ENCODE measurements at places on chromosomes 6 and 20.

- DNase-seq, result no peak
These were observed 91.9 kb upstream of the NXT1 start for GRCh38 chr20:23258747-23259121.

DNA sequence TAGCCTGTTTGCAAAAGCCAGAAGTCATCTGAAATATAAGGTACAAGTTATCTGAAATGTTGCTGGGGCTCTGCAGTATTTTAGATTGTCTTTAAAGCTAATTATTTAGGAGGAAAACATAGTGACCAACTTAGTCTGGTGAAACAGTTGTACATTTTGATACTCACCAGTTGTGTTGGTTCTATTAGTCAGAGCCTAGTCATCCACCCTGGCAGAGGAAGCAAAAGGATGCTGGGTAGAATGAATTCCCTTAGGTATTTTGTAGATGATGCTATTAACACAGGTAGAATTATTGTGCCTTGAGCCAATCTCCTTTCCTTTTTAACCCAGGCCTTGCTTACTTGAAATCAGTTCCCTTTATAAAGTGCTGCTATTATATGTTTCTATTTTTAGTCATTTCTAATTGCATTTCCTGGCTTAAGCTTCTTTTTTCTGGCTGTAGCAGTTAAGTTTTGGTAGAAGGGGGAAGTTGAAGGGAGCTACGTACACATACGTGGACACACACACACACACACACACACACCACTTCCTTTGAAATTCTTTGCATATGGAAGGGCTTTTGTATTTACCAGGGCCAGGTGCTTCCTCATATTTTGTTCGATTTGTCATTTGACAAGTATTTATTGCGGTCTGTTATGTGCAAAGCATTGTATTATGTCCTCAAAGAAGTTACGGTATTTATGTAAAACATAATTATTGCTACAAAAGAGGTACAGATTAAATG lies 82.4 kb downstream of the RTN4IP1 start:
- no peak for DNase-seq

DNA sequence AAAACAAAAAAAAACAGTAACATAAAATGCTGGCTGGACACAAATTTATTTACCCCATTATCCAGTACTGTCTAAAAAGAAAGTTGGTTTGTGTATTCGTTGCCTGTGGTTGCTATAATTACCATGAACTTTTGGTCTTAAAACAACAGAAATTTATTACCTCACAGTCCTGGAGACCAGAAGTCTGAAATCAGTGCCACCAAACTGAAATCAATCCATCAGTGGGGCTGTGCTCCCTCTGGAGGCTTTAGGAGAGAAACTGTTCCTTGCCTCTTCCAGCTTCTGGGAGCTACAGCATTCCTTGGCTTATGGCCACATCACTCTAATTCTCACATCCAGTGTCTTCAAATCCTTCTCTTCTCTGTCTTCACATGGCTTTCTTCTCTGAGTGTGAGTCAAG lies 79.4 kb downstream of the SNX5 start:
- no peak for DNase-seq

DNA sequence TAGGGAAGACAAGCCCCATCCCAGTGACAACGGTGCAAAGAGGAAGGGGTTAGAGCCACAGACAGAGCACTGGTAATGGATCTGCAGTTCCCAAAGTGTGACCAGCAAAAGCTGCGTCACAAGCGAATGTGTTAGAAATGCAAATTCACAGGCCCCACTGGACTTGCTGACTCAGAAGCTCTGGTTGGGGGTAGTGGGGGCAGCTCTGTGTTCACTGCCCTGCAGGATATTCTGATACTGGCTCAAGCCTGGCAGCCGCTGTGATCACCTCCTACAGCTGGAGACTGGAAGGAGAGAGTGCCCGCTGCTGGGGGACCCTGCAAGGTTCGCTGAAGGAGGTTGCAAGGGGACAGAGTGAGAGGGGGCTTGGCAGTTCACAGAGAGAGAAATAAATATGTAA lies 179.7 kb upstream of the CDH4 start:
- no peak for DNase-seq

DNA sequence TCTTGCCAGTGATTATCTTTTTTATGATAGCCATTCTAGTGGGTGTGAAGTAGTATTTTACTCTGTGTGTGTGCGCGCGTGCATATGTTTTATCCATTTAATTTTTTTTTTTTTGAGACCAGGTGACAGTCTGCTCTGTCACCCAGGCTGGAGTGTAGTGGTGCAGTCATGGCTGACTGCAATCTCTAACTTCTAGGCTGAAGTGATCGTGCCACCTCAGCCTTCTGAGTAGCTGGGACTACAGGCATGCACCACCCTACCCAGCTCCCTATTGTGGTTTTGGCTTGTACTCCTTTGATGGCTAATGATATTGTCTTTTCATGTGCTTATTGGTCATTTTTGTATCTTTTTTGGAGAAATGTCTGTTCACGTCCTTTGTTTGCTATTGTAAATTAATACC lies 33.3 kb downstream of the ITCH start:
- DNase-seq, result no peak

- DNase-seq, result no peak
These were observed 85.4 kb upstream of the HCRTR2 start for GRCh38 chr6:55088902-55089301.

DNA sequence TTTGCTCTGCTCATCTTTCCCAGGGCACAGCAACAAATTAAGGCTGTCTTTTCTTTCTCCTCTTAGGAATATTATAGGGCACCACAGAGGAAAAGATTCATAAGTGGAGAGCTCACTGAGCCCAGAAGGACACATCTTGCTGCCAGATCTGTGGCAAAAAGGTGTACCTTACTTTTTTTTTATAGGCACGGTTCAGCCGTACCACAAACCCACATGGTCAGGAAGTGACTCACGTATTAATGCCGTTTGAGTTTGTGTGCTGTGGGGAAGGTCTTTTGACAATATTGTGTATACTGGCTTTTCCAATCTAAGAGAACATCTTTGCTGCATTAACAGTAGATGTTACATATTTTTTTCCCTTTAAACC lies 28.4 kb downstream of the PAQR8 start:
- no peak for DNase-seq

DNA sequence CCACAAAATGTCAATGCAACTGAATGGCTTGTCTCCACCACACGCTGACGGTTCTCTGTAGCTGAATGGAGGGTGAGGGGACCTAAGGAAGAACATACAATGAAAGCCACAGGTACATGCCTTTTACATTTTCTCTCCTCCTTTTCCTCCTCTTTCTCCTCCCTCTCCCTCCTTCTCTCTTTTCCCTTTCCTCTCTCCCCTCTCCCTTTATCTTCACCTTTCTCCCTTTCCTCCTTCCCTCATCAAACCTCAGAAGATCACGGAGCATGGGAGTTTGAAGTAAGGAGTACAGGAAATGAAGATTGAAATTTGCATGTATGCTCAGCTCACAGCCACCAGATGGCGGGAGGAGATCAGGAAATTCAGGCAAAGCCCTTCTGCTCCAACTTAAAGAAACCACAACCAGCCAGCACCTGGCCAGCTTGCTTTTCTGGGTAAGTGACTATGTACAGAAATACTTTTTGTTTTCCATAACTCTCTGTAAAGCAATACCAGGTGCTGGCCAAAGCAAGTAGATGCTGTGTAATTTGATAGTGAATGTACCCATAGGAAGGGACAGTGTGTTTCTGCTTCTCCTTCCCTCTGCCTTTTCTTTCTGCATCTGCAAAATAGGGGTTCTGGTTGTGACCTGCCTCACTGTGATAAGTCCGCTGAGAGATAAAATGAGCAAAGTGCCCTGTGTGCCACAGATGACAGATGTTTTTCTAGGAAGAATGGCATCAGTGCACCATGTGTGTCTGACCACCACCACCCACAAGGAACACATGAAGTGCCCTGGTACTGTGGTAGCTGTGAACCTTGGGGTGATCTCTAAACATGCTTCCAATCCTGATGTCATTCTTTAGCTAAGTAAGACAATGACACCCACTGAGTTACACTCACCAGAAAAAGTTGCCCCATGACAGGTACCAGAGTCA lies 18.6 kb upstream of the FOXO3 start:
- DNase-seq, result peak; percentile 82

DNA sequence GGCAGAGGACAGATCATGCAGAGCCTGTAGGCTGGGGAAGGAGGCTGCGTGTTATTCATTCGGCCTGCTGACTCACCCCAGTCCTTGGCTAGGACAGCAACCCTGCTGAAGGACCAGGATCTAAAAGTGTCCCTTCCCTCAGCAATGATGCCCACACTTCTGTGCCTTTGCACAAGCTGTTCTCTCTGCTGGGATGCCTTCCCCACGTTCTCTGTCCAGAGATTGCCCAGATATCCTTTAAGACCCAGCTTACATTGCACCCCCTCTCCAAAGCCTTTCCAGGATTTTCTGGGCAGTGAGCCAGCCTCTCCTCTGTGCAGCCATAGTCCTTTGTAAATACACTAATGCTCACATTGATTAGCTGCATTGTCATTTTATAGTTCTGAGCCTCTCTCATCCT lies 99.3 kb upstream of the CHD6 start:
- DNase-seq, result no peak

DNA sequence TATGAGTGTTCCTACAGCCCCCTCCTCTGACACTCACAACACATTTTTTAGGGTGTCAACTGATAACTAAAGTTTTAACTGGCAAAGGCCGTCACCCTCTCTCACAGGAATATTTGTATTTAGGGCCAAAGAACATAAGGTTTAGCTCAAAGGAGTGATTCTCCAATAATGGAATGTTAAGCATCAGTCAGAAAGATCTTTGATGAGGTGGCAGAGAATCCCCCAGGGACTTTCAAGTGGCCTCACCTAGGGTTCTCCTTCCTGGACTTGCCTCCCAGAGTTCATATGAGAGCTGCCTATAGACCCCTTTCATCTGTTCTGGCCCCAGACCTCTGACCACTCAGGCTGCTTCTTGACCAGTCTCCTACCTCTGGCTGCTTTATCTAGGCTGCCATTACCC lies 7.4 kb upstream of the SCUBE3 start:
- no peak for DNase-seq

DNA sequence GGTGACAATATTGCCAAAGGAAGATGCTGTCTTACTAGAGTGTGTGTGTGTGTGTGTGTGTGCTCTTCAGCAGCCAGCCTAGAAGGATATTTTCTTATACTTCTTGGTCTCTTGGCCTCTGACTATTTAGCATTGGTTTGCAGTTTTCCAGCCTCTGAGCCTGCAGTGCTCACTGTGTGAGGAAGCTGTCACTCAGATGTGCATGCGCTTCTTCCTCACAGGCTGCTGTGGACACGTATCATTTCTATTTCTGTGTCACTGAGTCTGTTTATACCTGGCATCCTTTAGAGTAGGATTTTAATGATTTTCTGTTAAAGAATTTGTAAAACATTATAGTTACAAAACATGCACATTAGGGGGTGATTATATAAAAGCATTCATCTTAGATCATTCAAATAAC lies 83.3 kb downstream of the ALDH8A1 start:
- DNase-seq, result no peak

DNA sequence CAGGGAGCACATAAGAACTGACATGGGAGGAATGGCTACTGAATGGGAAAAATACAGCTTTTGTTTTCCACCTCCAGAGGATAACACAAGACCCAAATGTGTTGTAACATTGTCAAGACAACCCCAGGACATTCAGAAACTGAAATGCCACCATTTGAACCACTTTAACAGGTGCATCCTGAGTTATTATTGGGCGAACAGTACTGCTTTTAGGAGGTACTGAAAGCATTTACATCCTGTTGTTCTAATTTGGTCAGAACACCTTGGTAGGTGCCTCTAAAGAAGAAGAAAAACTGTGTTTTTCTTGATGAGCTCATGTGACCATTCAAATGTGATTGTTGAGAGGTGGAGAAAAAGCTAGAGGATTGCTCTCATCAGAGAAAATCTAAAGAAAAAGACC lies 6.4 kb upstream of the TXNDC5 start:
- no peak for DNase-seq

- no peak for DNase-seq
These were observed 5.6 kb downstream of the SMIM29 start for GRCh38 chr6:34243131-34243771.

DNA sequence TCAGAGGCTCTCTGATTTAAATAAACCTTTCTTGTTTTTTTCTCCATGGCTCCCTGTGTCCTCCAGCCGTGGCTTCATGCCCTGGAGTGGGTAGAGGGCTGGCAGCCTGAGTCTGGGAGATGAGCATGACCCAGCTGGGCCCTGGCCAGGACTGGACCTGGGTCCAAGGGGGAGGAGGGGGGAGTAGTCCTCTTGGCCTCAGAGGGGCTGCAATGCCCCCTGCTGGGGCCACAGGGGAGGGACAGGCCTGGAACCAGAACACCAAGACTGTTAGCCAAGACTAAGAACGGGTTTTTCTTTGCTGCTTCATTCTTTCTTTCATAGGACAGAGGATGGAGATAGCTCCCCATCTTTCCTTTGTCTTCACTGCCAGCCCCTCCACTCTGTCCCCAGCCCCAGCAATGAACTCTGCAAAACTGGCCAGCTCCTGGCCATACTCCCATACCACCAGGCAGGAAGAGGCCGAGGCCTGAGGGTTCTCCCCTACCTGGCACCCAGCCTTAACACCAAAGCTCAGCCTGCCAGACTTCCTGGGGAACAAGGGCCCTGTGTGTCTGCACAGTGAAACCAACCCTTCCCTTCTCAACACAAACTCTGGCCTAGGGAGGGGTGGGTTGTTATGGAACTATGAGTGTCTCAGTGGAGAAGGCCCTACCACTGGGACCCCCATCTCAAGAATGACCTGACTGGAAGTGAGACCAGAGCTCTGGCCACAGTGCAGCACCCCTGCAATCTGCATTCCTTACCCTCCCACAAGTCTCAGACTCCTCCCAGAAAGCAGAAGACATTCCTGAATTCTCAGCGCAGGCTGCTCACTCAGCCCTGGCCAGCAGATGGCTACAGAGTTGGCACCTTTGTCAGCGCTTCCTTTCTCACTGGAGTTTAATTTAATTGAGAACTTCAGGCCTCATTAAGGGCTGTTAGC lies 11.0 kb downstream of the SLC29A1 start:
- DNase-seq, result peak; percentile 87

- DNase-seq, result no peak
These were observed 32.3 kb upstream of the SLC23A2 start for GRCh38 chr20:5033566-5033965.

GRCh38 chr6:8570256-8570920 lies 135.0 kb upstream of the SLC35B3 start:
- DNase-seq, result no peak

DNA sequence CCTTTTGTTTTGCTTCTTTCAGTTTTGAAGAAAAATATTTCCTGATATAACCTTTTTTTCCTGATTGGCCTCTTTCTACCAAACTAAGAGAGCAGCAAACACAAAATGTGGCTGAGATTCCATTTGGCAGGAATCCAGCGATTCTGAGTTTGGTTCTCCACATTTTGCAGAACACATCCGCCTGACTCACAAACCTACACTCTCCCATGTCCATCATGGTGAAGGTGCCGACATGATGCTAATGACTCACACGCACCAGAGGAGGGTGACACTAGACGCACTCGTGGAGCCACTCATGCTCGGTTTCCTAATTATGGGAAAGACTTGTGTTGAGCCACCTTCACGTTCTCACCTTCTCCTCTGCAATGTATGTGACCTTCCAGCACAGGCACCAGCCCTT lies 45.9 kb upstream of the DUSP22 start:
- no peak for DNase-seq
